ENCODE measurements at places on chromosomes 6 and 20.

GRCh38 chr20:35447082-35447789 is 8.2 kb upstream of the CEP250 start:
- peak; percentile 38 for DNase-seq

DNA sequence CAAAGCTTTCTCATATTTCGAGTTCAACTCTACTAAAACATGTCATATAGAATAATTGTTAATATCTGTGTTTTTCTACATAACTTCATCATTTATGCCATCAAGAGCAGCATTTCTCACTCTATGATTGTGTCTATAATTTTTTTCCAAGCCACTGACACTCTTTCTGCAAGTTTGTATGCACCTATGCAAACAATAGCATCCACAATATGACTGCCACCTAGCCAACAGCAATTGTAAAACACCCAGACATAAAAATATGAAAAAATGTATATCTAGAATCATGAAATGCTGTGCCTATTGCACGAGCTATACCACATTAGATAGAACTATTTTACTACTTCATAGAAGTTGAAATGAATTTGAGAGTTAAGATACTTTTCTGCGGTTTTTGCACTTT is 286.5 kb upstream of the MARCKS start:
- no peak for DNase-seq

DNA sequence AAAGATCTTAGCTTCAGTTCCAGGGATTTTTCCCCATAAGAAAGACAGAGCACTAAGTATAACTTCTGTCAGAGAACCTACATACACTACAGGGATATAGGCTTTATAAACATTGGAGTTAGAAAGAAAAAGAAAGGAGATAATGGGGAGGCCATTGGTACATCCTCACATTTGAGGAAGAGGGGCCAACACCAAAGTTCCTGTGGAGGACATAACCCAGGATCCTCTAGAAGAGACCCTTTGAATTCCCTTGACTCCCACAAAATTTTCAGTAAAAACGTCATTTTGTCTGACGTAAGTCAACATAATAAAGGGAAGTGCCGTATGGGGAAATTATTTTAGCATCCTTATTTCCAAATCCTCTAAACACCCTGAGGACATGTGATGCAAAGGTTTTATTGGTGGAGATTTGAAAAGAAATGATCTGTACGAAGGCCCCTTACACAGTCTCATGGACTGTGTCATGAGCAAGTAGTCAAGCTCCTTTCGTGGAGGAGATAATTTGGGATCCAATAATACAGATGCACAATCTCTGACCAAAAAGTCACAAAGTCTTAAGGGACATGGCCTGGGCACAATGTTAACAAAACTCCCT is 33.2 kb downstream of the HLA-DRA start:
- DNase-seq, result no peak

GRCh38 chr6:73968221-73968757 is 272.3 kb downstream of the CD109 start:
- DNase-seq, result no peak

DNA sequence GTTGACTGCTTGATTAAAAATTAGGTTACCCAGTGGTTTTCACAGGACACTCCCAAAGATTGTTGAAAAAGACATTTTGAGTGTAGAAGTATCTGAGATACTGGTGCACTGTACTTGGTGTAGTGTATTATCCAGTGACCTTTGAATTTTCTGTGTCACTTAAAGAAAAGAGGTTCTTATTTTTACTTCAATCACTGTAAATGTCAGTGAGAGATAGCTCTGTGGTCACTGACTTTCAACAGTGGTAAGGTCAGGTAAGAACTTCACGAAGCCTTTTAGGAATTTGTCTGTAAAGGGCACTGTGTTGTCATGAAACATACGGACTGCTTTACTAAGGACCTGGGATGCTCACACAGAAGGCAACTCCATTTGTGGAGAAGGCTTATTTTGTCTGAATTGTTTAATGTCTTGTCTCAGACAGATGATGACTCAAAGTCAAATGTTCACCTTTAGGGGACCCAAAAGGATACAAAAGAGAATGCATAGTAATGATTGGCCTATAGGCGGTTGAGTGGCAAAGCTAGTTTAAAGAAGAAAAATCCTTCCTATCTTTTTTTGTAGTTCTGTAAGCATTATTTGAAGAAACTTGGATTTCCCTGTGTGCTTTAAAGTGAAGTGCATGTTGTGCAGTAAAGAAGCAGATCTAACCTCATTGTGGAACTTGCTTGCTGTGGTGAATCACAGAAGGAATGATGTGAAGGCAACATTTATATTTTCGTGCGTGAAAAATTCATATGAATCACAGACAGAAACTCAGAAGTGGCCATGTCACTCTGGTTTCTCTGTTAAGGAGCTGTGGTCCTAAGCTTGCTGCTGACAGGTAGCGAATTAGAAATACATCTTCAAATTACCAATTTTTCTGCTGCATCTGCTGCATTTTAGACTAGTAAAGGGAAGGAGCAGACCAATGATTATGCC is 47.3 kb downstream of the ZFAND3 start:
- DNase-seq, result no peak

- DNase-seq, result no peak
Observed at GRCh38 chr6:127464161-127464880, 5.1 kb upstream of the KIAA0408 start.

- no peak for DNase-seq
Observed at GRCh38 chr6:15327271-15327670, 81.4 kb downstream of the JARID2 start.

DNA sequence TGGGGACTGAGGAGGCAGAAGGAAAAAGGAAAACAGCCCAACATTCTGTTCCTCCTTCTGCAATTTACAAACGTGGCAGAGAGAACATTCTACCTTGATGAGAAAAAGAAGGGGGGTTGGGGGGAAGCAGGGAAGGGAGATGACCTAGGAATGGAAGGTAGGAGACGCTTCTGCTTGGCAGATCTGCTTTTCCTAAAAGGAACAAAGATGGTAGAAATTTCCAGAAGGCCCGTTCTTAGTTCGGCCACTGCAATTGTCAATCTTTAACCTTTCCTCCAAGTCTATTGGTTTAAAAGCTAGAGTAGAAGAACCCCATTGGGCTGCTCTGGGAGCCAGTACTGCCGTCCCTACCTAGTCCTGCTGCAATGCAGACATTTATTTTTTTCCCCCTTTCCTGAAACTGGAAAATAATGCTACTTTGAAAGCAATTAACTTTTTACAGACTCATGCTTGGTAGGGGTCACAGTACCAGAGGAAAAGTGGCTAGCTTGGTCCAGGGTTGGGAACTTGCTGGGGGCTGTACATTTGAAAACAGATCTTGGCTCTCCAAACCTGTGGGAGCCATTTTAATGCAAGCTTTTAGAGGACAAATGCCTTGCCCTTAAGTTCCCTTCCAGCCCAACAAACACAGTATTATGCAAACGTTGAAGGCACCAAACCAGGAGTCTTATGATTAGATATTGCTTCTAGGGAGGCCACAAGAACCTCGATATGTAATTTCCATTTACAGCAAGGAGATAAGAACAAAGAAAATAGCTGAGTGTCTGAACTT is 2.6 kb downstream of the ZMYND8 start:
- DNase-seq, result no peak

DNA sequence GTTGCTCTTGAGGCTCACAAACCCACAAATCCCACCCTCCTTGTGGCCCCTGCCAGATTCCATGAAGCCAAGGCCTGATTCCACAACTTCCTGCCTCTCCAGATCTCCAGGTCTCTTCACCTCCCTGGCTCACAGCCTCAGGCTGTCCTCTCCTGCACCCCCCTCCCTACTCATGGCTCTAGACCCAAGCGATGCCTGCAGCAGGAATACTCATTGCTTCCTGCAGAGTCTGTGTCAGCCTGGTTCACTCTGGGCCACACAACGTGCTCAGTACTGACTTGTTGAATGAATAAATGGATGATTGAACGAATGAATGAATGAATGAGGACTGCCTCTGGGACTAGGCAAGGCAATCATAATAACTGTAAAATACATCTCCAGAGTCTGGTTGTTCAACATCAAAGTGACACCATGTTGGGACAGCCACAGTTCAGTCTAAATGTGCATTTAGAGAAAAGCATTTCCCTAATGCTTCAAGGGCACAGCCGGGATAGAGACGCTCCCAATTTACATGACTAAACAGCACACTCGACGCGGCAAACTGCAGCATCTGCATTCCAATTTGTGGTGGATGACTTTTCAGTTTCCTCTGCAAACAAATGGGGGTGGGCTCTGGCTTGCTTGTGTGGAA is 139.9 kb downstream of the GRM4 start:
- DNase-seq, result no peak

DNA sequence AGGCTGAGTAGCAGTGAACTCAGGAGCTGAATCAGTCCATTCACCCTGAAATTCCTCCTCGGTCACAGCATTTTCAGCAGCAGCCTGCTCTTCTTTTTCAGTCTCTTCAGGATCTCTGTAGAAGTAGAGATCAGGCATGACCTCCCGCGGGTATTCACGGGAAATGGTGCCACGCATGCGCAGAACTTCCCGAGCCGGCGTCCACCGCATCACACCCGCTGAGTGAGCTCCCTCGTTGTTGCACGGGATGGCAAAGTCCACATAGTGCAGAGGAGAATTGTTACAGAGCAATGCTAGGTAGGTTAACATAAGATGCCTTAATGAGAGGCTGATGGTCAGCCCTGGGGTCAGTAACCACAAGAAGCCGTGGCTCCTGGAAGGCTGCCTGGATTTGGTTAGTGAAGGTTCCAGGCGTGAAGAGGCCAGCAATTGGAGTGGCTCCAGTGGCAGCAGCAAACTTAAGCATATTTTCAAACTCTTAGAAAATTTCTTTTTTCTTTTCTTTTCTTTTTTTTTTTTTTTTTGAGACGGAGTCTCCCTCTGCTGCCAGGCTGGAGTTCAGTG is 113.5 kb upstream of the HDAC2 start:
- DNase-seq, result no peak

DNA sequence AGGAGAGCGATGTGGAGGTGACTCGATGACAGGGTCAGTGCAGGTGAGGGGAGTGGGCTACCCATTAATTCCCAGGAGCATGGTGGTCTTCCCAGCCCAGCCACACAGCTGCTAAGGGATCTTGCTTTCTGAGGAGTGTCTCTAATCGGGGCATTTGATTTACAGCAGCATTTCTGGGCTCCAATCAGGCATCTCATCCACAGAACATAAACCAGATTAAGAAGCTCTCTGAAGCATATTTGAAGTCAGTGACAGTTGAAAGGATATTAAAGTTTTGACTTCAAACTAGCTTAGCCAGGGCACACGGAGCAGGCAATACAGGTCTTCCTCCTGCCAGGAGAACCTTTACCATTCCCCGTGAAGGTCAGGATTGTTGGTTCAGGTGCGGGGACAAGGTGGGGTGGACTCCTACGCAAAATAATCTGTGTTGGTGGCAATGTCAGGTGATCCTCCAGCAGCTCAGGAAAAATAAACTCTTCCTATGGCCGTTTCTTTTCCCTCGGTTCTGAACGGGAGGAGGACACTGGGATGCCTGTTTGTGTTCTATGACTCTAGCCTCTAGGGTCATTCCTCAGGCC is 39.9 kb upstream of the ZNF831 start:
- no peak for DNase-seq

- DNase-seq, result no peak
Observed at GRCh38 chr6:72894091-72894490, 272.2 kb downstream of the KCNQ5 start.

DNA sequence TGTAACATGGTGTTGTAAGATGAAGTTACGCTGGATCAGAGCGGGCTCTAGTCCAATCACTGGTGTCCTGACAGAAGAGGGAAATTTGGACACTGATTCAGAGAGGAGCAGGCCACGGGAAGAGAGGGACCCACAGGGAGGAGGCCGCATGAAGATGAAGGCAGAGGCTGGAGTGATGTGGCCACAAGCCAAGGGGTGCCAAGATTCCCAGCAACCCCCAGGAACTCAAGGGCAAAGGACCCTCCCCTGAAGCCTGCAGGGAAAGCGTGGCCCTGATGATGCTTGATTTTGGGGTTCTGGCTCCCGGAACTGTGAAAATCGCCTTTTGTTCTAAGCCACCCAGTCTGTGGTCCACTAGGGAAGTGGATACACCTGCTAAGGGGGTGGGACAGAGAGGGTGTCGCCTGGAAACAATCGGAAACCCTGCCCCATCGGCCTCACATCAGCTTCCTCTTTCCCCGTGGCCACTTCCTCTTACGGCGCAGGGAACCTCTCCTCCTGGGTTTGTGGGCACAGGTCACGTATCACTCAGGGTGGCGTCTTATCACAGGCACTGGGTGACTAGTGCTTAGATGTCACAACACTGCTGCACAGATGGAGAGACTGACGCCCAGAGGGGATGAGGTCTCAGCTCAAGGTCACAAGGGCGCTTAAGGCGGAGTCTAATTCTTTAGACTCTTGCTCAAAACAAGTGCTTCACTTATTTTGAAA is 58.0 kb downstream of the SULF2 start:
- peak; percentile 100 for DNase-seq

DNA sequence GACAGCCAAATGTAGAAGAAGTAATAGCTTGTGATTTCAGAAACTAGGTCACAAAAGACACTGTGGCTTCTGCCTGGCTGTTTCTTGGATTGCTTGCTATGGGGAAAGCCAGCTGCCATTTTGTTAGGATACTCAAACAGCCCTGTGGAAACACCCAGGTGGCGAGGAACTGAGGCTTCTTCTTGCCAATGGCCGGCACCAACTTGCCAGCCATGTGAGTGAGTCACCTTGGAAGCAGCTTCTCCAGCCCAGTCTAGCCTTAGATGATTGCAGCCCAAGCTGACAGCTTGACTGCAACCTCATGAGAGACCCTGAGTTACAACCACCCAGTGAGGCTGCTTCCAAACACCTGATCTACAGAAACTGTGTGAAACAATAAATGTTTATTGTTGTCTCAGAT is 11.9 kb upstream of the KIAA1755 start:
- no peak for DNase-seq

DNA sequence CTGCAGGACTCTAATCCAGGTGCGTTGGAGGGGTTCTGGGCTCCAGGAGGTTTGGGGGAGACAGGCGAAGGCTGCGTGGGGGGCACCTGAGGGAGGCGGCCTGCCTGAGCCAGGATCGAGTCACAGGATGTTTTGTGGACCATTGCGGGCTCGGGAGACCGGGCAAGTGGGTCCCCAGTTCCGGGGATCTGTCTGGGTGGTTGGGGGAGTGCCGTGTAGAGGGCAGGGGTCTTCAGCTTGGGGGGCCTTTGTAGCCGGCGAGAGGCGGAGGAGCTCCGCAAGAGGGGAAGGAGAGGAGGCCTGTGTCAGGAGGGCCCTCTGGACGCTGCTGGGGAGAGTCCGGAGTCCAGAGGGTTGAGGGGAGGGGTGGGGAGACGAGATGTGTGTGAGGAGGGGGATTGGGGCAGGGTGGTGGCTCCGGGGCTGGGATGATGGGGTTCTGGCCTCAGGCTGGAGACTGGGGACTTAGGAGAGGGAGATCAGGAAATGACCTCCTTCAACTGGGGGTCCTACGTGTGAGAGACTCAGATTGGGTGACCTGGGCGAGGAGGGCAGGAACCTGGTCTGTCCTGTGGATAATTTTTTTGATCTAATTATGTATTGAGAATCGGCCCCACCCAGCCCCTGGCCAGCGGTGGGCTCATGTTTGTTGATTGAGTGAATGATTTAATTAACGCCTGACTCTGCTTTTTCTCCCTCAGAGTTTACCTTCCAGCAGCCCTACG is 505 bp downstream of the SNAI1 start:
- DNase-seq, result no peak

GRCh38 chr20:59606566-59606965 is 2.2 kb downstream of the PHACTR3 start:
- no peak for DNase-seq

Measured in GF-D8 (cell line).